ENCODE measurements at places on chromosomes 12 and 14.

DNA sequence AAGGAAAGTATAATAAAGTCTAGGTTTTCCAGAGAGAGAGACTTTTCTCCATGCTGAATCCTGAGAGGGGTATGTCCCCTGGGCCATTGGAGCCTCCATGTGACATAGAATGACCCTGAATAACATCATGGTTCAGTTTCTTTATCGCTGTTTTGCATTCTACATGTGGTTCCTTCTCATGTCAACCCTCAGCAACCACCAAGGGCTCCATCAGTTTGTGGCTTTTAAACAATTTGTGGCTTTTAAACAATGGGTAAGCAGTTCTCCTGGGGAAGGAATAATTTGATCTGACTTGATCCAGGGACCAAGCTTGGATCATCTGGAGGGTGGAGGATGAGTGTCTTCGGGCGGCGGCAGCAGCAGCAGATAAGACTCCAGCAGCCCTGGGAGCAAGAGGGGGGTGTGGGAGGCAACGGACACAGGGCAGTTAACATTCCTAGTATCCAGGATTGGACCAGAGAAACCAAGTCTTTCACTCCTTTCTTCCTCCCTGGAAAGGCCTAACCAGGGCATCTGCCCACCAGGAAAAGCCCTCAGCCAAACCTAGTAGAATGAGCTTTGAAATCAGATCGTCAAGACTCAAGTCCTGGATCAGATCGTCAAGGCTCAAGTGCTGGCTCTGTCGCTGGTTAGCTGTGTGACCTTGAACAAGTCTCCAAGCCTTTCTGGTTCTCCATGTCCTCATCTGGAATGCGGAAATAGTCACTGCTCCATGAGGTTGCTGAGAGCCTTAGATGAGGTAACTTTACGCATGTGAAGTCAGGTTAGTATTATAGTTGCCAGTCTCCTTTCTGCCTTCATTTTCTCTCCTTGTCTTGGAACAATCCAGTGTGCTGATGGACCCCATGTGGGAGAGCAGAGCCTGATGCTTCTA lies 27.8 kb upstream of the FAM222A start:
- DNase-seq, result no peak

DNA sequence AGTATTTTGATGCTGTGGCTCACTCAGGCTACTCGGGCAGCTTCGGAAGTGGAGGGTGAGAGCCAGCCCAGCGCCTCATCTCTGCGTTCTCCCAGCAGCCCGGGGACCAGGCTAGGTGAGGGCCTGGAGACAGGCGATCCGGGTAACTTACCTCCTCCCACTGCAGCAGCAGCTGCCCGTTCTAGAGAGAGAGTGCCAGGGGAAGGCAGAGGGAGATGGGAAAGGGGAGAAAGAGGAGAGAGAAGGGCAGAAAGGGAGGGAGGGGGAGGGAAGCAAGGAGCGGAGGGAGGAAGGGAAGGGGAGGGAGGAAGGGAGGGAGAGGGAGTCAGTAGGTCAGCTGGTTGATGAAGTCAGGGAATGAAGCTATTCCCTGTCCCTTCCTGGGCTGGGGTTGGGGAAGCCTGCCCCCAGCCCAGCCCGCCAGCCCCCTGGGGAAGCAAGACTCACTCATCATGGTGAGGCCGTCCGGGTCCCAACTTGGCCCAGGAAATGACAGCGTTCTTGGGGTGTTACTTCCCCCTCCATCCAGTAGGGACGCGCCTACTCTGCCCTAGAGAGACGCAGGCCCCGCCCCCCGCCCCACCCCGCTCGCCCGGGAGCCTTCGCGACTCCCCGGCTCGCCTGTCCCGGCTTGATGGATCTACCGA lies at the start of gene IFI27L2:
Gene IFI27L2, minus strand, starts transcription at position 494 of the 647 bp plus-strand sequence. Its CDS starts 40 bp downstream, at position 454.
- peak; percentile 53 for DNase-seq

DNA sequence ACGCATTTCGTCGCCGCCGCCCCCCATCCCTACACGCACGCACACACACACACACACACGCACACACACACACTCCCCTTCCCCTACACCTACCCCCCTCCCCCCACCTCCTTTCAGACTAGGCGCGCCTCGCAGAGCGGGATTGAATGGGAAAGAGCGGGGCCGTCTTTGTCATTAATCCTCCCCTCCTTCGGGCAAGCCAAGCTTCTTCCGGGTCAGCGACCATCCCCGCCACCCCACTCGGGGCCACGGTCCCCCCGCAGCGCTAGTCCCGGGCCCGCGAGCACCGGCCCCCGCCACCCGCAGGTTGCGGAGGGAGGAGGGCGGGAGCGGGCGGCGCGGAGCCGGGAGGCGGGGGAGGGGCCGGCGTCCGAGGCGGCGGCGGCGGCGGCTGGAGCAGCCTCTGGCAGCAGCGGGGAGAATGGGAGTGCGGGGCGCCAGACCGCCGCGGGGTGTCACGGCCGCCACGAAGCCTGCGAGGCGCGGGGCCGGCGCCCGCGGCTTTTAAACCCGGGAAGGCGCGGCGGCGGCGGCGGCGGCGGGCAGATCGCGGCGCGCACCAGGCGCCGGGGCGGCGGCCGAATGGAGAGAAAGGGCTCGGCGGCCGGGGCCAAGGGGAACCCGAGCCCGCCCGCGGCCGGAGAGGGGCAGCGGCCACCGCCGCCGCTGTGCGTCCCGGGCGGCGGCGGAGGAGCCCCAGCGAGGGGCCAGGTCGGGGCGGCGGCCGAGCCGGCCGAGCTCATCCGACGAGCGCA lies at the start of gene TTC9:
Gene TTC9, plus strand, starts transcription at position 369 of the 755 bp plus-strand sequence. Its CDS starts 214 bp downstream, at position 583.
- DNase-seq, result no peak

GRCh38 chr12:43579206-43579605 lies 27.2 kb upstream of the ADAMTS20 start:
- DNase-seq, result no peak

DNA sequence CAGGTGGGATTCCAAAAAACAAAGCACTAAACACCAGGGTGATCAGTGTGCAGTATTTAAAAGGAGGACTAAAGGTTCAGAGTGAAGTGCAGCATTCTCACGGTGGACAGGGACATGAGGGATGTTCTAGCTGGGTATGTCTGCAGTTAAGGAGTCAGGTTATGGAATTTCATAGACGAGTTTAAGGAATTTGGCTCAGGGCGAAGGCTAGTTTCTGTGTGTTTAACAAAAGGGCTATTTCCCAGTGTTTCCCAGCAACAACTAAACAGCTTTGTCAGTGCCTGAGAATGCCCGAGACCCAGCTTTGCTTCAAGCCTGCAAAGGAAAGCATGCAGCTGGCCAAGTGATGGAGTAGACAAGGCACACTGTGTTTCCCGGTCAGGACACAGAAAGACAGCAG lies 7.0 kb downstream of the KRT1 start:
- DNase-seq, result no peak

DNA sequence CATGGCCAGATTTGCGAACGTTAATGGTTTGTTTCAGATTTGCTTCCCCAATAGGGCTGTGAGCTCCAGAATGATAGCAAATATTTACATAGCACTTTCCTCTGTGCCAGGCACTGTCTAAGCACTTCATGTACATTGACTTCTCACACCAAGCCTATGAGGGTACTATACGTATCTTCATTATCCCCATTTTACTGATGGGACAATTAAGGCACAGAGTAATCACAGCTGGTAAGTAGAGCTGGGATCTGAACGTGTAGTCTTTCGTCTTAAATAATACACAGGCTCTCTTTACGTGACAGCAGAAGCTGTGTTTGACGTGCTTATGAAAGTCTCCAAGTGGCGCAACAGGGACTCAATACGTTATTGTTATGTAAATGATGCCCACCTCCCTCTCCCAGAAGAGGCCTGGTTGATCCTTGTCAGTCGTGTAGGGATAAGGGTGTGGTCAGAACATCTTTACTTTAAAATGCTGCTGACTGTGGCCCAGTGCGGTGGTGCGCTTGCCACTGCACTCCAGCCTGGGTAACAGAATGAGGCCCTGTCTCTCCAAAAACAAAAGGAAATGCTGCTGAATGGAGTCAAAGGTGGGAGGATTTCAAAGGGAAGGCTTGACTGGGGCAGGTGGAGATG lies 66.3 kb upstream of the TCL1B start:
- no peak for DNase-seq

GRCh38 chr12:23096321-23096720 lies 471.4 kb downstream of the ETNK1 start:
- DNase-seq, result no peak

DNA sequence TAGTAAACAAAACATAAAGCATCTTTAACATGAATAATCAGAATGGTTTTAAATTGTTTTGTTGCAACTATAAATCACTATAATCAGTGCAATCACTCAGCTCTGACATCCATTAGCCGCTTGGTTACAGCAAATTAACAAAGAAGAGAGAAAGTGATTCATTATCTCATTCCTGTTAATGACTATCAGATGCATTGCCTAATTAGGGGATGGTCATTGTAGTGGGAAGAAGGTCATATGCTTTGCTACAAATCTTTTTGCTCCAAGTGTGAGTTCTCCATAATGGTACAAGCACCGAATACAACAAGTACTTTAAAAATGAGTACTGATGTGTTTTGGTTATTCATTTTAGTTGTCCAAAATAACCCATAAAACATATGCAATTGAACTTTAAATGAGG lies 272.0 kb downstream of the AKAP6 start:
- no peak for DNase-seq

DNA sequence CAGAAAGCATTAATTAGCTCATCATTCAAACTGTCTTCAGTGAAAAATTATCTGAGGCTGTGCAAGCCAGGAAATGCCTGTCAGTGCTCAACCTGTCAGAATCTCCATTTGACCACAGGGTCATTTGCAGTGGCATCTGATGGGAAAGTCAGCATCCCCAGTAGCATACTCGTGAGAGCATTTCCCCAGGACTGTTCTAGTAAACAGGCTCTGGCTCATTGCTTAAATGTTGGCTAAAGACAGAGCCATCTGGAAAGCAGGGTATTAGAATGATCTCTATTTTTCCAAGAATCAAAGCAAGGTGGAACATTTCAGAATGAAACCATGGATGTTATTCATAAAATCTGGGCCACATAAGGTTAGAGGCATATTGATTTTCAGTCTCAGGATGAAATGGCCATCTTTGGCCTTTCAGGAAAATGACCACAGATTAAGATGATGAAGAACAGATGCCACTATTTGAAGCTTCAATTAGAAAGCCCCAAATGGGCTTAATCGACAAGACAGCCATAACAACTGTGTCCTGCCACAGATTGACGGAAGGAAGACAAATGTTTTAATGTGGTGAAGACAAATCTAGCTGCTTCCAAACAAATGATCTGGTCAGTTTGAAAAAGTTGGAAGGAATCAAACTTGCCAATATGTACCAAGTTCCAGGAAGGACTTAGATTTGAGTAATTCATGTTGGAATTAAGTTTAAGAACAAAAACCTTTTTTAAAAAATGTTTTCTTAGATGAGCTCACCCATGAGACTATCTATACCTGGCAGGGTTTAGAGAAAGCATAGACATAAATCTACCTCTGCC lies 94.0 kb upstream of the FAR2 start:
- no peak for DNase-seq

DNA sequence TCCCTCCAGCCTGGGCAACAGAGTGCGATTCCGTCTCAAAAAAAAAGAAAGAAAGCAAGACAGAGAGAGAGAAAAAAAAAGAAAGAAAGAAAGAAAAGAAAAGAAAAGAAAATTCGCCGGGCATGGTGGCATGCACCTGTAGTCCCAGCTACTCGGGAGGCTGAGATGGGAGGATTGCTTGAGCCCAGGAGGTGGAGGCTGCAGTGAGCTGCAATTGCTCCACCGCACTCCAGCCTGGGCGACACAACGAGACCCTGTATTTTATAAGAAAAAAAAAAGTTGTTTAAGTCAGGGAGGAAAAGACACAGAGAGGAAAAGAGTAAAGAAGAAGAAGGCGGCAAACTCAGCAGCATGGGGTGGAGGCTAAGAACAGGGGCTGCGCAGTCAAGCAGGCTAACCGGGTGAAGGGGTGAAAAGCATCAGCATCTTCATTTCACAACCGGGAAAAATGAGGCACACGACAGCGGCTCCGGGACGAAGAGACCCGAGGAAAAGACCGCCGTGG lies 557 bp upstream of the FICD start:
- DNase-seq, result no peak

- peak; percentile 91 for DNase-seq
Measured at GRCh38 chr14:68548194-68549076, 244.4 kb downstream of the ZFP36L1 start.

- DNase-seq, result no peak
Measured at GRCh38 chr12:70983692-70984091, 63.2 kb upstream of the PTPRR start.

DNA sequence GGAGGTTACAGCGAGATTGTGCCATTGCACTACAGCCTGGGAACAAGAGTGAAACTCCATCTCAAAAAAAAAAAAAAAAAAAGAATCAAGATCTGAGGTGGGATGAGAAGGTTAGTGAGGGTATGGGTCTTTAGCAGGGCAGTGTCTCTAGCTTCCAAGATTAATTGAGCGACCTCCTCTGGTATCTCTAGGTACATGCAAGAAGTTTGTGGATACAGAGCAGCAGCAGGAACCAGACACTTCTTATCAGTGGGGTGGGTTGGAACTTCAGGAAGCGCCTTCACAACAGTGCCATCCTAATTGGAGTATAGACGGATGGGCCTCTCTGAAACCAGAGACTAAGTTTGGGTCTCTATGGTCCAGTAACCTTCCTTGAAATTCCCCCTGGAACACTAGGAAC lies 51.9 kb upstream of the CISTR start:
- no peak for DNase-seq
